ENCODE measurements at places on chromosomes 11 and 22. TPM values are rescaled to one million over a fixed set of nuclear protein-coding genes. Genes with fewer than 3 reads are reported as not detected.

Gene C11orf97
- total RNA-seq, result not detected

Gene NLRP14
- not detected for total RNA-seq

Gene CHRNA10
- total RNA-seq, result 0.43 TPM

Gene PATE2
- total RNA-seq, result 0.22 TPM

Gene OR51B2
- total RNA-seq, result not detected

Gene KCNJ1
- total RNA-seq, result not detected

Gene CARD18
- not detected for total RNA-seq

Gene KREMEN1
- 0.22 TPM for total RNA-seq

Gene UBASH3B
- 2.5 TPM for total RNA-seq

Gene APOBEC3A
- total RNA-seq, result not detected

Gene ANO5
- under 0.01 TPM for total RNA-seq

Gene TCN2
- total RNA-seq, result 13.8 TPM

Gene TIGD3
- total RNA-seq, result 0.22 TPM

Gene CD248
- 0.09 TPM for total RNA-seq

Gene ALDH3B1
- 0.52 TPM for total RNA-seq

Data from dermis lymphatic vessel endothelial cell (primary cell).